Activated CD8-positive, alpha-beta memory T cell treated with anti-CD3 and anti-CD28 coated beads for 4 hours (primary cell): ENCODE measurements at places on chromosomes 16 and 17.

GRCh38 chr17:81251094-81251708 is 12.1 kb downstream of the NDUFAF8 start:
- DNase-seq = no peak

- DNase-seq = no peak
Measured at GRCh38 chr16:84166796-84167695, 19.8 kb downstream of the TAF1C start.

DNA sequence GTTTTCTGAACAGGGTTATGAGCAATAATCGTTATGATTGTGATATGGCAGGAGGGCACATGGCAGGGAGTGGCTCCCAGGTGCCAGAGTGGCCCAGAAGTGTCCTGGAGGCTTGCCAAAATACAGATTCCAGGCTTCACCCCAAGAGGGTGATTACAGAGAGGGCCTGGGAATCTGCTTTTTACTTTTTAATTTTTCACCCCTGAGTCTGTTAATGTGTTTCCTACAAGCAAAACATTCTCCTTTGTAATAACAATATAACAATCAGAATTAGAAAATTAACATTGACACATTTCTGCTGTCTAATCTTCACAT is 212.4 kb downstream of the SNX29 start:
- no peak for DNase-seq

DNA sequence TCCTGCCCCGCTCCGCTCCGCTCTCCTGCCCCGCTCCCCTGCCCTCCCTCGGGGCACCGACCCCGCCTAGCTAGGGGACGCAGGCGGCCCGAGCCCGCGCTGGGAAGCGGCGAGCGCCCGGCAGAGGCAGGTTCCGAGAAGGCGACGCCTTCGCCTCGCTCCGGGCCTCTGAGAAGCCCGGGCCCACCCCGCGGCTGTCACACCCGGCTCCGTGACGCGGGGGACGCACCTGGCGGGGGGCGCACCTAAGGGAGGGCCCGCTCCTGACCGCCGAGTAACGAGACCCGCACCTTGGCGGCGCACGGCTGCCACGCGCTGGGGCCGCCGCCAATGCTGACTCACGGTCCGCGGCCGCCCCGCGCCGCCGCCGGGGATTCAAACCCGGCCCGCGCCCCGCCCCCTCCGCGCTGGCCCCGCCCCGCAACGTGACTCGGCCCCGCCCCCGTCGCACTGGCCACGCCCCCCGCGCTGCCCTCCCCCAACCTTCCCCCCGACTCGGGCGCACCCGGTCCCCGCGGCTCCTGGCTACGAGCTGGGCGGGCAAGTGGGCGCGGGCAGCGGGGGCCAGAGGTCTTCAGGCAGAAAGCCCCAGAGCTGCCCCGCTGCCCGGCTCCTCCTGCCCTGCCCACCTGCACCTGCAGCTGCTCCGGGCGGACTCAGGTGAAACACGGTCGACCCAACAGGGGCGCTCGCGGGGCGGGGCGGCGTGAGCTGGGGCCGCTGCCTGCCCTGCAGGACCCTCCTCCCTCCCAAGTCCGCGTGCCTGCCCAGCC is 27.8 kb downstream of the GNPTG start:
- peak; percentile 36 for DNase-seq

- DNase-seq = no peak
Measured at GRCh38 chr16:81251871-81252270, 13.4 kb downstream of the BCO1 start.

DNA sequence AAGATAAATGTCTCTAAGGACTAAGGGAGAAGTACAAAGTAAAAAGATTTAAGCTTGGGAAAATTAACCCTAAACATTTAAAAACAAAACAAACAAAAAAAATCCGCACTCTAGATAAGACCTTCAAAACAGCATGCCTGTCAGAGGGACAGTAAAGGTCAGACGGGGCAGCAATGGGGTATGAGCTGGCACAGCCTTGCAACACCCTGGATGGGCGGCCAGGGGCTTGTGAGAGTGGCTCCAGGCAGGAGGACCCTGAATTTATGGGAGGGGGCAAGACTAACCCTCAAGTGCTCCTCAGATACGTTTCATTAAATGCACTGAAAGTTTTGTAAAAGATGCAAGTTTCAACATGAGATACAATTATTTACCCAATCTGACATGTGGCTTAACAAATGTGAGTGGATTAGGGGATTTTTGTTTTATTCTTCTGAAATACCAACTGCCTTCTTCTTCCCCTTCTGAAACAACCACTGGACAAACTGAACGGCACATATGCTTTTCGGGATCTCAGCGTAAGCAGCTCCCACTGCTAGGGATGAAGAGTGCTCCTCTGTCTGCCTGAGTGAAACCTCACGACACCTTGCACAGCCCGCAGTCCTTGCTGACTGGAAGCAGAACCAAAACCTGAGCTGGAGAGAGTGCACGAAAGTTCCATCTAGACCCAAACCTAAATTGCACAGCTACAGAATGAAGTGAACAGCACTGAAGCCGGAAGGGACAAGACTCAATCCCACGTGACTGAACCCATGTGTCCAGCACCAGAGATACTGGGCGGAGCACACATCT is 128.4 kb downstream of the ANKRD11 start:
- no peak for DNase-seq

- DNase-seq = no peak
Measured at GRCh38 chr17:37384560-37385149, 8.9 kb downstream of the C17orf78 start.

DNA sequence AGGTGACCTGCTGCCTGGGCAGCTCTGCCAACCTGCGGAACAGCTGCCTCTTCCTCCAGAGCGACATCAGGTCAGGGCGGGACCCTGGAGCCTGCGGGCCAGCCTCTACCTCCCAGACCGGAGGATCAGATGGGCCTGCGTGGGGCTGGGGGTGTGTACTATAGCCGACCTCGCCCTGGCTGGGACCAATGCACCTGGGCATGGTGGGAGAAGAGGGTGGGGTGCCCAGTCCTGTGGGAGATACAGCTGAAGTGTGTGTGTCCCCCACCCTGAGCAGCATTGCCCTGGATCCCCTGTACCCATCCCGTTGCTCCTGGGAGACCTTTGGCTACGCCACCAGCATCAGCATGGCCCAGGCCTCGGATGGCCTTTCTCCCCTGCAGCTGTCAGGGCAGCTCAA is 19.3 kb downstream of the CASKIN2 start:
- no peak for DNase-seq

GRCh38 chr17:79910985-79911361 is 71.7 kb upstream of the CBX4 start:
- DNase-seq = no peak

GRCh38 chr17:80948019-80948975 is 43.3 kb upstream of the CHMP6 start:
- DNase-seq = no peak

DNA sequence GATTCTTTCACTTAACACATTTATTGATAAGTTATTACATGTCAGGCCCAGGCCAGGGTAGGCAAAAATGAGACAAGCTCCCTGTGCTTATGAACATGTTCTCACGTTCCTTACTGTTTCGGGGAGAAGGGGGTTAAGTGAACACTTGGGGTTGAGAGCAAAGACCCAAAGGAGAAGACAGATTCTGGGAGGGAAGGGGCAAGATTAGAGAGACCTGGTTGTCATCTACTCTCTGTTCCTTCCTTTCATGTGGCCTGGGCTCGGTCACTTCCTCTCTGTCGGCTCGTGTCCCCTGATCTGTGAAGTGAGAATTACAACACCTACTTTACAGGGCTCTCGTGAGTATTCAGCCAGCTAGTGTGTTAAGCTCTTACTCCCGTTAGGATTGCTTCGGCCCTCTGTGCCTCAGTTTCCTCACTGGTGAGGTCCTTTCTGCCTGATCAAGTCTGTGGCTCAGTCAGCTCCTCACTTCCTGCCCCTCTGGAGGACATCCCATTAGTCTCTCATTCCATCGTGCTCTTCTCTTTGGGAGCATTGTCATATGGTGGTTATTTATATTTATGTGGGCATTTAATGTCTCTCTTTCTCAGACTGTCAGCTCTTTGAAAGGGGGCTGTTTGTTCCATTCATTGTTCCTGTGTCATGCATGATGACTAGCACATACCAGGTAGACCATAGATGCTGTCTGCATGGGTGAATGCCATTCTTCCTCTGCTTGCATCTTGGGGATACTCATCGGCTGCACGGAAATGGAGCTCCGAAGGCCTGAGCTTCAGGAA is 38.9 kb downstream of the PLCG2 start:
- DNase-seq = peak; percentile 18

- DNase-seq = no peak
Measured at GRCh38 chr16:81004646-81005353, 1.9 kb downstream of the CMC2 start.

GRCh38 chr17:76550712-76551615 is 11.1 kb downstream of the PRCD start:
- no peak for DNase-seq

DNA sequence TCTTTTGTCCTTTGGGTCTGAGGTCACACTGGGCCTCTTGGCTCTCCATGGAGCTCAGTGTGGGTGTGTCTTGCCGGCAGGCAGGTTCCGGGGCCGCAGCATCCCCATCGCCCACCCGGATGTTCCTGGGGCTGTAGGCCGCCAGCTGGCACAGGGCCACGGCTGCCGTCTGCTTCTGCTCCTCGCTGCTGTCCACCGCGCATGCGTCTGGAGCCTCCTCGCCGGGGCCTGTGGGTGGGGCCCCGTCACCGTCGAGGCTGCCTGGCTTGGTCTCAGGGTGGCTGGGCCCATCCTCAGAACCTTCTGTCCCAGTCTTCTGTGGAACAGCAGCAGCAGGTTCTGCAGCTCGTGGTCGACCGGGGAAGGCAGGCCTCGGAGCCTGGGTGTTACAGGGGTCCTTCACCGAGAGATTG is 9.6 kb downstream of the ZNF750 start:
- no peak for DNase-seq

DNA sequence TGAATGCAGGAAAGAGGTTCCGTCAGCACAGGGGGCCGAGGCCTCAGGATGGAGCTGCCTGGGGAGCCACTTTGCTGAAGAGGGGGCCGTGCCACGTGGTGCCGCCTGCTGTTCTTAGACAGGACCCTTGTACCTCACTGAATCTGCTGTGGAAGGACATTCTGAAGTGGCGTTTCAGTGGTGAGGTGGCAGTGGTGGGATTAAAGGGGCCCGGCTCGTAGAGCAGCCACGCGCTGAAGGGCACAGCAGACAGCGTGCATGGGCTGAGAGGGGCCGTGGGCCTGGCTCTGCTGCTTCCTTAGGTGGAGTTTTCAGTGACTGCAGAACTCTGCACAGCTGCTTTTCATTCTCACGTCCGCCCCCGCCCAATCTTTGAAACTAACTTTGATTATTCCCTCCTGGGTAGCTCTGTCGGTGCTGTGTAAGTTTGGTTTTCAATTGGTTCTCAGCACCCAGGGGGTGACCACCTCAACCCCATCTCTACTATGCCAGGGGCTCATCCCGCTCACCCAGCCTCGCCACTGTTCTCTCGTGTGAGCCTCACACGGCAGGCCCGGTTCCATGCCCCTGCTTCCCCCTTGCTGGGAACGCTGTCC is 70.3 kb downstream of the SEC14L1 start:
- DNase-seq = no peak

- no peak for DNase-seq
Measured at GRCh38 chr16:88208112-88208511, 174.6 kb upstream of the ZNF469 start.

- no peak for DNase-seq
Measured at GRCh38 chr17:66343531-66344078, 41.2 kb downstream of the PRKCA start.

GRCh38 chr16:3673201-3673600 is 18.7 kb downstream of the DNASE1 start:
- DNase-seq = no peak

DNA sequence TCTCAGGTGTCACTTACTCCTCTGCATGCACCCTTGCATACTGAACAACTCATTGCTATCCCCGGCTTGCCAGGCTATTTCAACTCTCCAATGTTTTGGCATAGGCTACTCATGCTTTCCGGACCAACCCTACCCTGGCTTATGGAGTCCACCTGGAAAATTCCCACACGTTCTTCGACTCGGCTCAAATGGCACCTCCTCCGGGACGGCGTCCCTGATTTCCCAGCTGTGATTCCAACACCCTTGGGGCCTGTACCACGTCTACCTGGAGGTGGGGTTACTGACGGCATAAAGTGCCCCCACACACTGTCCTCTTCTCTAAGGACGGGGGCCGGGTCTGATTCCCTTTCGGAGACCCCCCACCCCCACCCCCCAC is 498 bp downstream of the SMYD4 start:
- DNase-seq = no peak

DNA sequence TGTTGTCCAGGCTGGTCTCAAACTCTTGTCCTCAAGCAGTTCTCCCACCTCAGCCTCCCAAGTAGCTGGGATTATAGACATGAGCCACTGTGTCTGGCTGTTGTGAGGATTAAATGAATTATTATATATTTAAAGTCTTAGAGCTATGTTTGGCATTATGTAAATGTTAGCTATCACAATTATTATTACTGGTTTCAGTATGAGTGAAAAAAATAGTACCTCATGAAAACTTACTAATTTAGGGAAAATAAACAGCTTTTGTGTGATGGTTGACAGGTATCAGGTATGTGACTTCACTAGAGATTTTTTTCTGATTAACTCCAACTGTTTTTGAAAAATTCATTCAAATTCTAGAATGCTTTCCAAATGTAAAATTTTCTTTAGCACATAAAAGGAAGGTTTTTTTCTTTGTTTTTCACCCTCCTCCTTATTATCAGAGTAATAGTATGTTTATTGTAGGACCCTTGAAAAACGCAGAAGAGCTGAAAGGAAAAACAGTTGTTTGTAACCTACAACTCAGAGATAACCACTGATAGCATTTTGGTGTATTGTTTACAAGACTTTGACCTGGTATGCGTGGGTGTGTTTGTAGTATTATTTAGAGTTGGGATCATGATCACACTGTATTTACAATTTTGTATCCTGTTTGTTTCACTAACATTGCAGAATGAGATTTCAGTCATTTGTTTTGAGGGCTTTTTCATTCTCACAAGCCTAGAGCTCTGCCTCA is 13.2 kb downstream of the NLK start:
- DNase-seq = no peak

DNA sequence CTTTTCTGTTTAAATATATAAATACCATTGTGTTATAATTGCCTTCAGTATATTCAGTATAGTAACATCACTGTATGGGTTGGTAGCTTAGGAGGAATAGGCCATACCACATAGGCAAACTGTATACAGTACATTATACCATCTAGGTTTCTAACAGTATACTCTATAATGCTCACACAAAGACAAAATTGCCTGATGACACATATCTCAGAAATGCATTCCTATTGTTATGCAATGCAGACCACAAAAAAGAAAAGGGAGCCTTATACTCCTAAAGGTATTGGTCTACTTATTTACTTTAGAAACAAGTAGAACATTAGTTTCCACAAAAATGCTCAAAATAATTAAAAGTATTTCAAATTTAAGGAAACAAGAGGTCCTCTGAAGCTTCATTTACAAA is 47.9 kb downstream of the SETD6 start:
- no peak for DNase-seq

GRCh38 chr16:82603784-82604411 is 22.9 kb upstream of the CDH13 start:
- no peak for DNase-seq
